ENCODE measurements at places on chromosomes 16 and 17.
A peak's percentile ranks its signal among the peaks of the same experiment; 100 is the strongest.

DNA sequence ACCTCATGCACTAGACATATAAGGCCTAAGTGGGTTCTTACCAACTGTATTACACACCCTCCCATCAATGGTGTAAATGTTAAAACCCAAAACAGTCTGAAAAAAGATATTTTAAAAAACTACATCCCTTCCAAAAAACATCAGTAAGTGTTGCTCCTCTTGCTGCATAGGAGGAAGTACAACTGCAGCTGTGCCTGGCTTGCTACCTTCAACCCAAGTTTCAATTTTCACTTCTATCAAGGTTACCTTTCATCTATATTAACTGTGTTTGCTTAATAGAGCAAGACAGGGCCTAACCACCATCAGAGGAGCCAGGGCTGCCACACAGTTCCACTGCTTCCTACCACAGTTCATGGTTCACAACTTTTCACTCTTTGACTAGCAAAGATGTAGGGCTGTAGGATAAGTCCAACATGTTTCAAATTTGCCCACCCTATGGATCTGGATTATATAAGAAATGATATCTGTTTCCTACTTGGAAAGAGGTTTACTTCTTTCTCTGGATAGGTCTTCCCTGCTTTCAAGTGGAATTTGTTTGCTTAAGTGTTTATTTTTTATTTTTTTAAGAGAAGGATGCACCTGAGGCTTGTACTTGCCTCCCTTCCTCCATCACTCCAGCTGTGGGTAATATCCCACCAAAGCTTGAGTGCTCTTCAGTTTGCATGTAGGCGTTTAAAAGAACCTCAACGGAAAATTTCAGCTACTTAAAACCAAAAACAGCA is 56.7 kb downstream of the GRB7 start:
- no peak for DNase-seq

- no peak for DNase-seq
These were observed 41.2 kb downstream of the TMC5 start for GRCh38 chr16:19458722-19459379.

DNA sequence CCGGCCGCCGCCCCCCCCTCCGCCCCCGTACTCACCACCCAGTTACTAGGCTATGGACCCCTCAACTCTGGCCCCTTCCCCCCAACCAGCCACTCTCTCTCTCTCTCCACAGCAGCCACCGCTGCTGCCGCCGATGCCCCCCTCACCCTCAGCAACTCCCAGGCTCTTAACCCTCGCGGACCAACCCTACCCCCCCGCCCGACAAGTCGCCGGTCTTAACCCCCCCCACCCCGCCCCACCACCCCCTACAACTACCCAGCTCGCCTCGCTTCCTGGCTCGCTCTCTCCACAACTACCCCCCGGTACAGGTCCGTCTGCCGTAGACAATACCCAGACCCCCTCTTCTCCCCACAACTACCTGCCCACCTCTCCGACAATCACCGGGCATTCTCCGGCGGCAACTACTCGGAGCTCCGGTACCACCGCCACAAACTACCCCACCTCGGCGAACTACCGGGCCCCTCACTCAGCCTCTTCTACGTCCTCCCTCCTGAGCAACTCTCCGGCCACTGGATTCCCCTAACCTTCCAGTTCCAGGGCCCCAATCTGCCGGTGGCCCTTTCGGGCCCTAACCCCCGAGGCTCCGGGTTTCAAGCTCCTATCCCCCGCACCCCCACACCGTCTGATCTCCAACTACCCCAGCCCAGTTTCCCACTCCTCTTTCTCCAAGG is 702 bp downstream of the PHF23 start:
- no peak for DNase-seq

DNA sequence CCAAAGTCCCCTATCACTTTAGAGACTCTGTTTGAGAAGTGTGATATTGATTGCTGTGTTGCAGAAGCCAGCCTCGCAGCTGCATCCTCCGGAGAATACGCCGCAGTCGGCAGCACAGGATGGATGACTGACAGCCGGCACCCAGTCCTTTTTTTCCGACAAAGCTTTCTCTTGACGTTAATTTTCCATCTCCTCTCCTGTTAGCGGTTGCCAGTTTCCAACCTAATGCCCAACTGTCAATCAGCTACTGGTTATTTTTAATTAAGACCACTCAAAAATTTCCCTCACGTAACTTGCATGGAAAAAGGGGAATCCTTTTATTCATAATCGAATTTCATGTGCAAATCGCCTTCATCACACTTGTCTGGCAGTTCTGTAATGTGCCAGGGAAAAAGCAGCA is 953.9 kb downstream of the CDH11 start:
- no peak for DNase-seq

- peak; percentile 51 for DNase-seq
These were observed 40.0 kb downstream of the FAM20A start for GRCh38 chr17:68560966-68561720.

DNA sequence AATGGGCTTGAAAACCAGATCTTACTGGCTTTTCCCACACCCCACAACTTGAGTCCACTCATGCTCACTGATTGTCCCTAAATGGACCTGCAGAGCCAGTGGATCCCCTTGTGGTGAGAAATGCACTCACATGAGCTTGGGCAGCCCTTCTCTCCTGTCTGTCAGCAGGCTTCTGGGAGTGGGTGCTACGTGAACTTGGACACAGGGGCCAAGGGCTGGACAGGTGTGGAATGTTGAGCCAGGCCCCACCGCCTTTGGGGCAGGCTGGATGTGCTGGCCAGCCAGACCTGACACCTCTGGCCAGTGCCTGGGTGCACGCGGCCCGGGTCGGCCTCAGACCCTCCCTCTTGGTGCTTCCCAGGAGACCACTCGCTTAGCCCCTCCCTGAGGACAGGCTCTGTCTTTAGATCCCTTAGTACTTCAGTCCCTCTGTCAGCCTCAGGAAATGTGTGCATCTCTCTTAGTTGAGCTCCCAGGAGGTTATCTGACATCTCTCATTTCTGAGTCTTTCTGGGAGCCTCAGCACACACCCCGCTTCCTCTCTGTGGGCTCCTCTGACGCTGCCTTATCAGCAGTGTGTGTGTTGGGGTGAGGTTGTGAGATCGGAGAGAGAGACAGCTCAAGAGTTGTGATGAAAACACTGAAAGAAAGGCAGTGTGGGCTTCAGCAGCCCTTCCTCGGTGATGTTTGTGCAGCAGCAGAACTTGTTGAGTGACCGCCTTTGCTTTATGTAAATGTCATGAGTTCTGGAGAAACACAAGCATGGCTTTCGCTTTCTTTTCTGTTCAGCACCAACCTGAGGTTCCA is 117.0 kb downstream of the RAB11FIP4 start:
- DNase-seq, result no peak

GRCh38 chr16:88057656-88058055 is 106.4 kb downstream of the BANP start:
- DNase-seq, result no peak

DNA sequence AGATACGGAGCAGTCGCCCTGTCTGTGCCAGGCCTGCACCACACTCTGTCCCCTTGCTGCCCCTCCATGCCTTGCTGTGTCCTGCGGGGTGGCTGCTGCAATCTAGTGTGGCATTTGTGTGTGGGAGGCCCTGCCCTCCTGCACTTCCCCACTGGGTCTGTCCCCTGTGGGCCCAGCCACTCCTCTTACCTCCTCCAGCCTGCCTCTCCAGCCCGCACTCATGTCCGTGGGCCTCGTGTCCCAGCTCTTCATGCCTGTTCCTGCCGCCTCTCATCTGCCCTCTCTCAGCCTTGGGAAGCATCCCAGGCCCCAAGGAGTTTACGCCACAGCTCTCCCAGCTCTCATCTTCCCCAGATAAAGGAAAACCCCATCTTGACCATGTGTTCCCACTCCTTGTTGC is 26.6 kb downstream of the CRAMP1 start:
- no peak for DNase-seq

- no peak for DNase-seq
These were observed 51.8 kb upstream of the IL34 start for GRCh38 chr16:70594569-70594968.

- DNase-seq, result no peak
These were observed 161.5 kb upstream of the SALL1 start for GRCh38 chr16:51312363-51313150.

DNA sequence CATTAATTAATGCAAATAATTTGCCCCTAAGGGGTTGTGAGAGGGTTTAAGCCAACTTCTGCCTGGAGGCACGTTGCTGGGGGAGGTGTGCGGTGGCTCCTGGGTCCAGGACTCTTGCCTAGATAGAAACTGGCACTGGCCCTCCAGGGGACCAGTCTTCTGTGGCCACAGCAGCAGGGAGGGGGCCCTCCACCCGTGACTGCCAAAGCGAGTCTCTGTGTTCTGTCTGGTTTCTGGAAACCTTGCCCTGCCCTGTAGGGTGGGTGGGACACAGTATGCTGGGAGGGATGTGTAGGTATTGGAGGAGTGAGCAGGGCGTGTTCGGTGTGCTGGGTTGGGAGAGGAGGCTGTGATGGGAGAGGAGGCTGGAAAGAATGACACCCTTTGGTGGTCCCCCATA is 78.8 kb downstream of the TBC1D16 start:
- DNase-seq, result no peak

- DNase-seq, result no peak
These were observed 19.2 kb upstream of the EMP2 start for GRCh38 chr16:10599626-10600025.

GRCh38 chr16:55149622-55150021 is 174.4 kb upstream of the IRX6 start:
- DNase-seq, result no peak

DNA sequence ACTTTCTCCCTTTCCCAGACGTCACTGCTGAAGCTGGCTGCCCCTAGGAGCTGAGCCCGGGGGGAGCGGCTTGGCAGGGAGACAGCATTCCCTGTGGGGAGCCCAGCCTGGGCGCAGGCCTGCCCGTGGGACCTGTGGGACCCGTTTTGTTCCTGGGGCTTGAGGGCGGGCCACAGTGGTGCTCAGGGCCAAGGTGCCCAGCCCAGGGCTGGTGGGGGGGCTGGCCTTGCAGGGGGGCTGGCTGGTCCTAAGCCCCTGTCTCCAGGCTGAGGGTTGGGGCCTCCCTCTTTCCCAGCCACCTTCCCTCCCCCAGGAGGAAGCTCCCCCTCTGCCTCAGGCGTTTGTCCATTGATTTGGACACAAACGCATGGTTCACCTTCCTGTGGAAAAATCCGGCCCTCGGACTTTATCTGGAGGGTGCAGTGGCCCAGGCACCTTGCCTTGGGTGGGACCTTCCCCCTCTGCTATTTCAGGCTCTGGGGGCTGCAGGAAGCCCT is 4.4 kb downstream of the NHERF2 start:
- DNase-seq, result no peak

DNA sequence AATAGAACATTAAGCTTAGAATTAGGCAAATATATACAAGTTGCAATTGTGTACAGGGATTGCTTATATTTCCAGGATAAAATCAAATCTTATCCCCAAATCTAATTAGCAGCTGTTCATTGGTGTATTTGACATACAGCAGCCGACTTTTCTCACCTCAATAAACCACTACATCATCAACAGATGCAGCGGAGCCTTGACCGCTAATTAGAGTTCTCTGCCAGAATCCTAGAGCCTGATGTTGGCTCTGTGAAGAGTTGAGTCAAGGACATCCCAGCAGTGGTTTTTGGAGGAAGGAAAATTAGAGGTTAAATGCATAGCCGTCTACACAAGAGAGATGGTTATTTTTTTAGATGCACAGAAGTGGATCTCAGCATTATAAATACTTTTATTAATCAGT is 221.9 kb upstream of the CACNG5 start:
- peak; percentile 24 for DNase-seq

GRCh38 chr17:79839356-79840268 is at the start of gene CBX4:
Gene CBX4 (minus strand): TSS chr17:79839440. CDS start chr17:79839251, 189 bp downstream.
- peak; percentile 96 for DNase-seq

GRCh38 chr17:73436954-73437353 is 125.2 kb upstream of the CDC42EP4 start:
- DNase-seq, result no peak

GRCh38 chr16:15621889-15622288 is 21.1 kb downstream of the MARF1 start:
- DNase-seq, result no peak

GRCh38 chr16:18013863-18014262 is 322.7 kb downstream of the NPIPA8 start:
- no peak for DNase-seq
